ENCODE measurements at places on chromosomes 11 and 22. TPM values are rescaled to one million over a fixed set of nuclear protein-coding genes. Genes with fewer than 3 reads are reported as not detected.

- DNase-seq, result no peak
Measured at GRCh38 chr11:128841461-128842072, 25.5 kb downstream of the KCNJ1 start.

GRCh38 chr22:19359554-19360299, 68.2 kb upstream of the CLTCL1 start:
- DNase-seq, result no peak

DEFB131B gene
- not detected for total RNA-seq

- DNase-seq, result peak; percentile 6
Measured at GRCh38 chr11:125224391-125225021, 60.0 kb downstream of the PKNOX2 start.

TENM4 gene
- total RNA-seq, result not detected

- DNase-seq, result no peak
Measured at GRCh38 chr11:62459080-62459479, 40.2 kb downstream of the SCGB1A1 start.

USH1C gene
- not detected for total RNA-seq

GRCh38 chr11:80911666-80912065, 1470.8 kb upstream of the TENM4 start:
- no peak for DNase-seq

ART1 gene
- total RNA-seq, result not detected

GRCh38 chr11:95081412-95081811, 8.2 kb upstream of the ENDOD1 start:
- no peak for DNase-seq

- no peak for DNase-seq
Measured at GRCh38 chr22:22552630-22553029, 6.4 kb downstream of the PRAME start.

DNA sequence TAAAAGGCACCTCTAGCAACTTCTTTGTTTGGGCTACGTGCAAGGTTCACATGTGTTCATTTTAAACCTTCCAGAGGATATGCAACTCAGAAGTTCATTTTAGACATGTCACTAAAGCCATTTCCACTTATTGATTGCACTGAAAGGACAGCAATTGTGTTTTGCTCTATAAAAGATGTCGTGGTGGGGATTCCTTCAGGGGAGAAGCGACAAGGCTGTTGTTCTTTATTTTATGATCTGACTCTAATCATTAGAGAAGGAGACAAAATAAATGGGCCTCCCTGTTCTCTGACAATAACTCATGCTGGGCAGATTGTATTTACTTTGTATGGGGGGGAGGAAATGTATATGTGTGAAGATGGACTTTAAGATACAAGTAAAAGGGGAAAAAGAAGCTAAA, 370.1 kb upstream of the ARHGAP42 start:
- DNase-seq, result no peak

GRCh38 chr11:88538098-88538497, 200.6 kb upstream of the CTSC start:
- no peak for DNase-seq

GSTT2 gene
- not detected for total RNA-seq

- no peak for DNase-seq
Measured at GRCh38 chr11:32429477-32429876, 5.9 kb downstream of the WT1 start.

GRCh38 chr11:125956391-125957134, 10.7 kb downstream of the VSIG10L2 start:
- no peak for DNase-seq

GRCh38 chr11:73538381-73538872, 59.5 kb downstream of the FAM168A start:
- peak; percentile 34 for DNase-seq

E2F8 gene
- 22.2 TPM for total RNA-seq

LRRC74B gene
- not detected for total RNA-seq

DNA sequence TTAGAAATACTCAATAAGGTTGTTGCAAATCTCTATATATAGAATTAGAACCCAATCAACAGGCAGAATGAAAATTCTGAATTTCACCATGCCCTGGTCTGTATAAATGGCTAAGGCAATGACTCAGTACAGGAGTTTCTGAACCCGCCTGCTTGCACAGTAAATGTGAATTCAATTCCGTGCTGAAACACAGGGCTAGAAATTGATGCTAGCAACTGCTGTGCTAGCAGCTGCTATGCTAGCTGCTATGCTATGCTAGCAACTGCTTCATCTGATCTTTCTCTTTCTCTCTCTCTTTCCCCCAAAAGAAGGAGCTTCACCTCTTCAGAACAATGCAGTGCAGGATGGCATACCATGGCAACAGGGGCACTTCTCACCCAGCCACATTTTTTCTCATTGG, 9.7 kb upstream of the OR52J3 start:
- DNase-seq, result no peak

BDNF gene
- not detected for total RNA-seq

FOSL1 gene
- total RNA-seq, result 11.1 TPM

UCP3 gene
- total RNA-seq, result 0.69 TPM

- DNase-seq, result no peak
Measured at GRCh38 chr11:21412652-21413383, 743.4 kb downstream of the NELL1 start.

GRCh38 chr11:62472063-62472884, 53.4 kb downstream of the SCGB1A1 start:
- no peak for DNase-seq

GRCh38 chr22:23223569-23224317, 43.4 kb downstream of the BCR start:
- DNase-seq, result no peak

NOX4 gene
- total RNA-seq, result not detected

RSF1 gene
- 49.9 TPM for total RNA-seq

DNA sequence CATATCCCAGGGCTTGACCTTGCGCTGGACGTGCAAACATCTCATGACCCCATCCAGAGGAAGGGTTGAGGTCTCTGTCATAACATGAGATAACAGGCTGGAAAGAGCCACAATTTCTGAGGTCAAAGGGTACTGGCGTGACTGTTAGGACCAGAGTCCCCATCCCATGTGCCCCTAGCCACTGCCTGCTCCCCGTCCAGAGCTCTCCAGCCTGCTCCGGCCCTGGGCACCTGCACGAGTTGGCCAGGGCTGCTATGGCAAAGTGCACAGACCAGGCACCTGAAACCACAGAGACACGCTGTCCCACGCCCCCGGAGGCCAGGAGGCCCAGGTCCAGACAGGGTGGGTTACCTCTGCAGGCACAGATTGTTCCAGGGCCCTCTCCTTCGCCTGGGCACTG, 58.9 kb downstream of the SHANK2 start:
- DNase-seq, result no peak

DNA sequence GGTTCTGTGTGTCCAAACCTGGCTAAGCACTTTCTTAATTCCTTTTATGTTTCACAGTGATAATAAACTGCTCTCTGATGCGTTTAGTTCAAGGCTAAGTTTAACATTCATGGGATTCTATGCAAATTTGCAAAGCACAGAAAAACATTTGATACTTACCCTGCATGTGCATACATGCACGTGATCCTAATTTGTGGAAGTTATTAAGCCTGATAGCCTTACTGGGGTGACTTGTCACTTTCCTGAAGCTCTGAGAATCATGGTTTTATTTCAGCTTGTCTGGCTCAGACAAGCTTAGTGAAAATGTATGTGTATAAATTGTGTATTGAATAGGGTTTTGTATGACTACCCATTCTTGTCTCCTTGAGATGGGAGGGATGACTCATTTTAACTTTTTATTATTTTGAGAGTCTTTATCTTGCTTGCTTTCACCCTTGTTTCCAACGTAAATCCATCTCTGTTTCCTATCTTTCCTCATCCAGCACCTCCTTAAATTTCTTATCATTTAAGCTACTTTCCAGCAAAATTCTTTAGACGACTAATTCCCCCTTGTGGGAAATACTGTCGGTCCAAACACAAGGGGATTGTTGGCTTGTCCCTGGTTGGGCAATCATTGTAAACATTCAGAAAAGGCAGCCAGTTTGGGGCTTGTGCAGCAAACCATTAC, 167.1 kb downstream of the C11orf91 start:
- no peak for DNase-seq

GRCh38 chr11:102780491-102780918, at the start of gene MMP10:
MMP10 (minus strand) TSS chr11:102780628; CDS start chr11:102780591, 37 bp downstream.
- no peak for DNase-seq

- no peak for DNase-seq
Measured at GRCh38 chr11:68709062-68709461, 24.7 kb downstream of the GAL start.

COA4 gene
- total RNA-seq, result 103 TPM

DNA sequence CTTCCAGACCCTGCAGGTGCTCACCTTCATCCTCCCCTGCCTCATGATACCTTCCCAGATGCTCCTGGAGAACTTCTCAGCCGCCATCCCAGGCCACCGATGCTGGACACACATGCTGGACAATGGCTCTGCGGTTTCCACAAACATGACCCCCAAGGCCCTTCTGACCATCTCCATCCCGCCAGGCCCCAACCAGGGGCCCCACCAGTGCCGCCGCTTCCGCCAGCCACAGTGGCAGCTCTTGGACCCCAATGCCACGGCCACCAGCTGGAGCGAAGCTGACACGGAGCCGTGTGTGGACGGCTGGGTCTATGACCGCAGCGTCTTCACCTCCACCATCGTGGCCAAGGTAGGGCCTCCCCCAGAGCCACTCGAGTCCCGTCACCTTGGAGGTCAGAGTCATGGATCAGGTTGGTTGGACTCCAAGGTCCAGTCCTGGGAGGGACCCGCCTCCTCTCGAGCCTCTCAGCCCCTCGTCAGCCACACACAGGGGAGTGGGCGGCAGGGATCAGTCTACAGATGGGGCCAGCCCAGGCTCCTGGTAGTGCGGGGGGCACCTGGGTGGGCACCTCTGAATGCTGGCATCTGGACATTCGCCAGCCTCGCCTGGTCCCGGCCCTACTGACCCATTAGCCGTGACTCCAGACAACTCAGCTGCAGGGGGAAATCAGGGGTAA, 34.8 kb upstream of the SLC22A12 start:
- no peak for DNase-seq

OR8G1 gene
- total RNA-seq, result not detected

DNA sequence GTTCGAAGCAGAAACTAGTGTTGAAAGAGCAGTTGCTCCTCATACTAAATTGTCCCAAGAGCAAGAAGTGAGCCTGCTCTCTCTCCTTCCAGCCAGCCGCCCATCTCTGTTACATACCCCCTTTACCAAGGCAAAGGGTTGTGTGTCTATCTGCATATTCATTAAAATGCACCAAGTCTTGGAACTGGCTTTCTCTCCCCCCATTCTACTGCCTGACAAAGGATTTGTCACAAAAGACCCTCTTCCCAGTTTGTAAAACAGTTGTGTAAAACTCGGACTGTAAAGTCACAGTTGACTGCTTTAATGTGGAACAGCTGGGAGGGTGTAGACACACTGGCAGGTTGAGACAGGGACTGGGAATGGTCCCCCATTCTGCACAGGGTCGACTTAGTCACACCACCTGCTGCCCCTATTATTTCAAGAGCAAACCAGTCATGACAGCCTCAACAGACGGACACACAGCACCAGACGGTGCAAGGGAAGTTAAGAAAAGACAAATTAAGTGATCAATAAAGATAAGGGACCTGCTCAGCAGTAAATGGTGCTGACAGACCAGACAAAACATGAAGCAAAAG, 60.0 kb upstream of the HTATIP2 start:
- DNase-seq, result no peak

GRCh38 chr11:13290221-13290980, 12.8 kb downstream of the BMAL1 start:
- no peak for DNase-seq

TNNT3 gene
- total RNA-seq, result 2.1 TPM

DNA sequence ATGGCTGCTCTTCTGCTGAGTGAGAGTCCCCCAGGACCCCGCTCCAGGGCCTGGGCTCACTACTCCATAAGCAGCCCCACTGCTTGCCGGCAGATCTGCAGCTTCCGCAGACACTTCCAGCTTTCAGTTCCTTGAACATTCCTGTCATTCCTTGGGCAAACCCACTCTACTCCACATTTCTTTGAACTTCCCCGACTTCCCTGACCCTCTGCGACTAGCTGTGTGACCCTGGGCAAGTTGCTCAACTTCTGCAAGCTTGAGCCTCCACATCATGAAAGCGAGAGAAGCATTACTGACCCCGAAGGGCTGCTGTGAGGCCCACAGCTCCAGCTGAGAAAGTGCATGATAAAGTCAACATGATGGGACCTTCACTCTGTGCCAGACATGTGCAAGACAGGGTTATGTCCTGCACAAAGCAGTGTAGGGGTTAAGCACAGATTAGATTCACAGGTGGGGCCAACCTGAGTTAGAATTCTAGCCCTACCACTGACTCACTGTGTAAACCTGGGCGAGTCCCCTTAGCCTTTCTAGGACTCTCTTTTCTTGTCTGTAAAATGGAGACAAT, 51.8 kb downstream of the THAP12 start:
- no peak for DNase-seq

PGA4 gene
- not detected for total RNA-seq

Measured in activated CD4-positive, alpha-beta T cell treated with anti-CD3 and anti-CD28 coated beads for 36 hours (primary cell).